ENCODE measurements at places on chromosomes 3 and 15.

- DNase-seq, result no peak
Measured at GRCh38 chr15:91227117-91227516, 127.1 kb downstream of the SV2B start.

DNA sequence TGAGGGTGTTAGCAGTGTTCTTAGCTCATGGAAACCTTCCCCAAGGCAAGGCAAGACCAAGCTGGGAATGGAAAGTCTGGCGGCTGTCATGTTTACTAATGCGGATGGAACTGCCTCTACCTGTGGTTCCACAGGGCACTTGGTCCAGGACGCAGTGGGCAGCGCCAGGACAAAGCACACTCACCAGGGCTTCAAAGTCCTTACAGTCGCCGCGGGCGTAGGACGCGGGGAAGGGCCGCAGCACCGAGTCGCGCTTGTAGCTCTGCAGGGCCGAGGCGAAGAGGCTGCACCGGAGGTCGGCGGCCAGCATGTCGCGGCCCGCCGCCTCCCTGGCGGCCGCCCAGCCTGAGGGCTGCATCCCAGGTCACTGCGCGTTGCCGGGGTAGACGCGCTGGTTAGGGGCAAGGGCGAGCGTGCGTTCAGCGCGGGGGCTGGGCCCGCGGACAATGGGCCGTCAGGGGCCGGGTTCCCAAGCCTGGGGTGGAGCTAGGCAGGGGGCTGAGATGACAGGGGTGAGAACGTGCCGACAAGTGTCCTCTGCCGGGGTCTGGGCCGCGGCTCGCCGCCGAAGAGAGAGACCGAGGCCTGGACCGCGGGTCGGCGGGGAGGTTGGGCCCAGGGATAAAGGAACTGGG, 497 bp downstream of the PARP16 start:
- DNase-seq, result peak; percentile 41

DNA sequence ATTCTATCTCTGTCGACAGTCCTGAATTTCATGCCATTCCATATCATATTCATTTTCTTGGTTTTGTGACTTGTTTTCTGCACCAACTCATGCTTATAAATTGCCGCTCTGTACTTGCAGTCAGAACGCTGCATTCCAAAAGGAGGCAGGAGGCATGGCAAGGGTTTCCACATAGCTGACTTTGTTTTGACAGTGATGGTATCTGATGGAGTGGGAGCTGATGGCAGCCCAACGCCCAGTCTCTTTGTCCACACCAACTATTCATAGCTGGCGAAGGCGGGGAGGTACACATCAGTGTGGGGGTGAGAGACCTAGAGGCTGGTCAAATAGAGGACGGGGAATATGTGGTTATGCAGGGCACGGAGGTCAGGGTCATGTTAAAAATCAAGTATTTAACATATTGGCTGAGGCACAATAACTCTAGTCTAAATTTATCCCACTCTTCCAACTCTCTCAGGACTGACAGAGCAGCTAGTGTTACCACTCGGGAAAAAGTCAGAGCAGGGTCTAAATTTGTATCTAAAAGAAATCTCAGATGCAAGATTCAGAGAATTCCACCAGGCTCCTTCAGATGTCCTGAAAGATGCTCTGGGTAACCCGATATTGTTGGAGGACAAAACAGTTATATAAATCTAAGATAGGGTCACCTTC, 67.8 kb upstream of the ATP13A3 start:
- no peak for DNase-seq

GRCh38 chr15:80114114-80114513, 38.7 kb upstream of the FAH start:
- DNase-seq, result no peak

- no peak for DNase-seq
Measured at GRCh38 chr3:134860141-134860540, 65.1 kb downstream of the EPHB1 start.

DNA sequence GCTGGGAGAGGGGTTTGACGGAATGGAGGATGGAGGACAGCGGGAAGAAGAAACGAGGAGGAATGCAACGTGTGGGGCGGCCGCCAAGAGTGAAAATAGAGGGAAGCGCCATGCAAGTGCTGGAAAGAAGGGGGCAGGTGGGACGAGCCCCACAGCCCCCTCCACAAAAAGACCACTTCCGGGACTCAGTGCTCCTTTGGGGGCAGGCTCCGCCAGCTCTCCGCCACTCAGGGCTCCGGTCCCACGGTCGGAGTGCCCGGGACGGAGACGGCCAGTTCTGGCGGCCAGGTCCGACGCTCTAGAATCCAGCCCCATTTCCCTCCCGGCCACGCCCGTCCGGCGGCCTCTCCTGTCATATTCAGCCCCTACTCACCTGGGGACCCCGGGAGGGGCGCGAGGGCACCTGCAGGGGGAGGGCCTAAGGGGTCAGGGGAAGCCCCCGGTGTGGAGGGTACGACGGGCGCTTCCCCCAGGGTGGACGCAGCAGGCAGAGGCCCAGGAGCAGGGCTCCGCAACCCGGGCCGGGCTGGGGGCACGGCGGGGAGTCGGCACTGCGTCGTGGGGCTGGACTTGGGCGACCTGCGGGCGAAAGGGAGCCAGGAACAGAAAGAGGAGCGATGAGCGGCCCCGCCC, 25.5 kb upstream of the CSPG4 start:
- DNase-seq, result no peak

- DNase-seq, result no peak
Measured at GRCh38 chr3:13143381-13144004, 70.3 kb upstream of the IQSEC1 start.

DNA sequence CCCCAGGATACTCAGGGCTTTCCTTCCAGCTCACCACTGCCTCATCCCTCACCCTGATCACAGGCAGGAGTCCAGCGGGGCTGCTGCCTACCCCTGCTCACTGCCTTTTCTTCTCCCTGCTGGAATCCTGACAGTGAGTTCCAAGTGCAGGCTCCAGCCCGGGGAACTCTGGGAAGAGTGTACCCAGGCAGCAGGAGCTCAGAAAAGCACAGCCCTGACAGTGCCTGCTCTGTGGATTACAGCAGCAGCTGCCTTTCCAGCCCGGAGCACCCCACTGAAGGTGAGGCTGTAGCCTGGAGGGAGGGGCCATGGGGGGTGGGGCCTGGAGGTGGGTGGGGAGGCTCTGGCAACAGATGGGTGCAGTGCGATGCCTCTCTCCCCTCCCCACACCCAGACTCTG, 6.1 kb upstream of the JMJD7 start:
- DNase-seq, result no peak

DNA sequence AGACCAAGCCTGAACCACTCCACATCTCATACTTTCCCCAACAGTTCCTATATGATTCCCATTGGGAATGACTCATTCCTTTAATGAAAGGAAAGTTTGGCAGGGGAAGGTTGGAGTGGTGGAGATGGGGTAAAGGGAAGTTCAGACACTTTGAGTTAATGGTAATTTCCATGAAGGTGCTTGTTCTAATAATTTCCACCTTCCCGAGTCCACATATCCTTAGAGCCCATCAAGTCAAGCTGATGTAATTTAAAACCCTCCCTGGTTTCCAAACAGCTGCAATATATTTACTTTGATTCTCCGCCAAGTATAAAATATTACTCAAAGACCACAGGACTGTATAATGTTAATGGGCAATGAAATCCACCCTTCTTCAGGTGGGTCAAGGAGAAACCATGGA, 95.0 kb upstream of the GALNT15 start:
- no peak for DNase-seq

GRCh38 chr3:37993460-37993819, 2.9 kb downstream of the VILL start:
- no peak for DNase-seq

DNA sequence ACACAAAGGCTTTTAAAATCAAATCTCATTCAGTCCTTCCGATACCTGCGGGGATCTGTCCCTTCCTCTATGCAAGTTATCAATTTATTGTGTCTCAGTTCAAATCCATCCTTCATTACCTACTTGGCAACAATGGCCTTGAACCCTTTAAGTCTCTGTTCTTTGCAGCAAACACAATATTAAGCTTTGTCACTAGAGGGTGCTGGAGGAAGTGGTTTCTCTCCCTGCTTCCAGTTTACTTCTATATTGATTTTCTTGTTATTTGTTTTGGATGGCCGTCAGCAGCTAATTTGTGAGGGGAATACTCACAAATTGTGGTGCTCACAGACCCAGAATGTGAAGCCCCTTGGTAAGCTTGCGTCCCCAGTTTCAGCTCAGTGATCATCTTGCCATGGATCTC, 278.3 kb downstream of the FGF12 start:
- peak; percentile 6 for DNase-seq

- DNase-seq, result no peak
Measured at GRCh38 chr3:38792983-38793382, 23.0 kb downstream of the SCN10A start.

- no peak for DNase-seq
Measured at GRCh38 chr15:37134699-37135131, 34.4 kb upstream of the MEIS2 start.

GRCh38 chr3:13200946-13201345, 127.7 kb upstream of the IQSEC1 start:
- no peak for DNase-seq

DNA sequence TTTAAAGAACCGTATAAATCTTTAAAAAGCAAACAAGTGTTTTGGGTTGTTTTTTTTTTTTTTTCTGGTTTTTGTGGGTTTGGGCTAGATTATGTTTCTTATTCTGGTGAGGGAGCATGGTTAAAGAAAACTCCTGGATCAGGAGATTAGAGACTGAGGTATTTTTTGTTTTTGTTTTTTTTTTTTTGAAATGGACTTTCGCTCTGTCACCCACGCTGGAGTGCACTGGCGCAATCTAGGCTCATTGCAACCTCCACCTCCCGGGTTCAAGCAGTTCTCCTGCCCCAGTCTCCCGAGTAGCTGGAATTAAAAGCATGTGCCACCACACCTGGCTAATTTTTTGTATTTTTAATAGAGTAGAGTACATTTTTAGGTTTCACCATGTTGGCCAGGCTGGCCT, 95.2 kb downstream of the SLMAP start:
- DNase-seq, result no peak

DNA sequence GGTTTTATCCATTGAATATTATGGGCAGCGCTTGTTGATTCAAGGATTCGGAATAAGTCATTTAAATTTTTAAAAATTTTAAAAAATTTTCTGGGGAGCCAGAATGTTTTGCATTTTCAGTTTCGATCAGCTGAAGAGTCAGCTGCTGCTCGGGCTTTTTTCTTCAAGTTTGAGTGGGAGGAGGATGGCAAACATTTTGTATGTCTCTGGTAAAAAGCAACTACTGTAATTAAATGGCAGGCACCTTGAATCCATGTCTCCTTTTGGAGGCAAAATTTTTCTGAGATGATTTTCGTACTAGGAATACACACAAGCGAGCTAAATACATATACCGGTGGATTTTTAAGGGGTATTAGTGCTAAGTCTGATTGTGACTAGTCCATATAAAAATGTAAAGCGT, 612 bp downstream of the C3orf38 start:
- DNase-seq, result no peak

DNA sequence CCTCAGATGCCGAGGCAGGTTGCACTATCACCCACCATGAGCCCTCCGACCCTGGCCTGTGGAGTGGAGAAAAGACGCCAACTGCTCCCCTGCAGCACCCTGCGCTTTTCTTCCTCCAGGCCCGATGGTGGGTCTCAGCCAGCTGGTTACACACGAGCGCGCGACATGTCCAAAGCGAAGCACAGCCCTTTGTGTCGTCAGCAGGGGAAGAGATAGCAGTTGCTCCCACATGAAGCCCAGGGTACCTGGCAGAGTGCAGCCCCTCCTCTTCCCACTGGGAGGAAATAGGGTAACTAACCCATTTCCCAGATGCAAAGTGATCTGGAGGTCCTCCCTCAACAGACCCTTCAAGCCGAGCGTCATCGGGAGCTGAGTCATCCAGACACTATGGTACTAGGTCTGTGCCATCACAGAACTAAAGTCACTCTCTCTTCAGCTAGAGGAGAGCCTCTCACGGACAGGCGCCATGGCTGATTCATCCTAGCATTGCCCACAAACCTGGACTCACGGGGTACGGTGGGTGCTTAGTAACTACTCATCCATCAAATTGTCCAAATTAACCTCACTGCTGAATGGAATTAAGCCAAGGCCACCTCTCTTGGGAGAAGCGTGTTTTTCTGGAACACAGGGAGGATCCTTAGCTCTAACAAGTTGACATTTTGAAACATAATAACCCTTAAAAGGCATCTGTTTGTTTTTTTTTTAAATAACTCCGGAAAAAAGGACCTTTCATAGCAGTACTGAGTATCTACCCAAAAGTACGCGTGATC, 45.2 kb upstream of the BDH1 start:
- no peak for DNase-seq

DNA sequence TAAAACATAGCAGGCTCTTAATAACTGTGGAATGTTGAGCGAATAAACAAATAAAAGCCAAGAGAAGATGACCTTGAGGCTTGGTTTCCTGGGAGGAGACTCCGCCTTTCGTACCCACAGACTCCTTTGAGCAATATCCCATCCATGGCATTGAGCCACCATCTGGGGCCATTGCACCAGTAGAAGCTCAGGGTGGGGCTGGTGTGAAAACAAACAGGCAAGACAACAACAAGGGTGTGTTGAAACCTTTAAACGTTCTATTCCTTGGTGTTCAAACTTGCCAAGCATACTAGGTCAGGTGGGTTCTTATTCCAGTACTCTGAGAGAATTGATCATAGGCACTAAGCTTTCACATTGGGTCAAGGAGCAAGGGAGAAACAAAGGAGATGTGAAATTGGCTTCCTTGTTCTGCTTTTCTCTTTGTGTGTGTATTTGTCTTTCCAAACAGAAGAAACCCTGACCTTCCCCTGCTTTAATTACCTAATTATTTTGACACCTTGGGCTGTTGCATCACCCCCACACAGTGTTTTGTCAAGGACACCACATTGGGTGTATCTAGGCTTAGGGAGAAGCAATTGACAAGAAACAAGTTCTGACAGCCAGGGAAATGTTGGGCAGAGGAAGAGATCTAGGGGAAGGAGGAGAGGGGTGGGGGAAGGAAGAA, 105.1 kb upstream of the BCL6 start:
- no peak for DNase-seq

DNA sequence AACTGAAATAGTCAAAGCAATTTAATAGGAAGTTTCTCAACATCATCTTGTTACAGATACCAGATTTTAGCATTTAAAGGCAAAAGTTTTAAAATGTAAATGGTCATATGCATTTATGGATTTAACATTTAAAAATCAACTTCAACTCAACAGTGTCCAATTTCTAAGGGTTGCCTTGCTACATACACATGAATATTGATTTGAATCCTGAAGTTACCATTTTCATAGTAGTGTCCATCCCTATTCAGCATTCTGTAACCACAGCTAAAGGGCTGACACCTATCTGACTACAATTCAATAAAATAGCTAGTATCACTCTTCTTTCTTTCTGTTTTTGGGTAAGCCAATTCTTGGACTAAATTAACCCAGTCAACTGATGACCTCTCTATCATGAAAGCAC, 164.0 kb upstream of the CFAP20DC start:
- no peak for DNase-seq

DNA sequence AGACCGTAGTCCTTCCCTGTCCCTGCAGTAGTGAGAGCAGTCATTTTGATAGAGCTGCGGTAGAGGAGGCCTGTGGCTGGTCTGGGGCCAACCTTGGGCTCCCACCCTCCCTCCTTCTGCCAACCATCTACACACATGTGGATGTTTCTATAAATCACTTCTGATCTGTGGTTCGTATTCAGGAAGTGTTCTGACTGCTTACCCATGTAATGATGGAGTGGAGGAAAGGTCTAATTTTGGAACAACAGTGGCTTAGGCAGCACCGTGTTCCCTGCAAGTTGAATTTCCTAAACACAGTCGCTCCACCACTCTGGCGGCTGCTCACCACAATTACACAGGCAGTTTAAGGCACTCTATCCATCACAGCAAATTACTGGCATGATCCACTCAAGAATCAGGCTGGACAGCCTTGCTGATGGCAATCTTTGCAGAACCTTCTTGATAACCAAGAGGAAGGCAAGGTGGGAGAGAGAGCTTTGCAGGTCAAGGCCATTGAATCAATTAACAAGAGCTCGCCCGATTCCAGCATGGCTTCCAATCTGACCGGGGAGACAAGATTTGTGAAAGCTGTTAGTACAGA, 104.7 kb upstream of the VEPH1 start:
- DNase-seq, result no peak
